ENCODE measurements at places on chromosomes 7 and 10. TPM values are rescaled to one million over a fixed set of nuclear protein-coding genes. Genes with fewer than 3 reads are reported as not detected.
A peak's percentile ranks its signal among the peaks of the same experiment; 100 is the strongest.

GRCh38 chr10:126568809-126569385, 101.6 kb downstream of the C10orf90 start:
- DNase-seq: no peak

GRCh38 chr7:121544726-121545125, 148.6 kb upstream of the FAM3C start:
- no peak for DNase-seq

GRCh38 chr7:27739301-27739908, 557 bp upstream of the TAX1BP1 start:
- no peak for DNase-seq

TWIST1 gene
- total RNA-seq: 16.3 TPM

VWA2 gene
- total RNA-seq: 0.52 TPM

DNA sequence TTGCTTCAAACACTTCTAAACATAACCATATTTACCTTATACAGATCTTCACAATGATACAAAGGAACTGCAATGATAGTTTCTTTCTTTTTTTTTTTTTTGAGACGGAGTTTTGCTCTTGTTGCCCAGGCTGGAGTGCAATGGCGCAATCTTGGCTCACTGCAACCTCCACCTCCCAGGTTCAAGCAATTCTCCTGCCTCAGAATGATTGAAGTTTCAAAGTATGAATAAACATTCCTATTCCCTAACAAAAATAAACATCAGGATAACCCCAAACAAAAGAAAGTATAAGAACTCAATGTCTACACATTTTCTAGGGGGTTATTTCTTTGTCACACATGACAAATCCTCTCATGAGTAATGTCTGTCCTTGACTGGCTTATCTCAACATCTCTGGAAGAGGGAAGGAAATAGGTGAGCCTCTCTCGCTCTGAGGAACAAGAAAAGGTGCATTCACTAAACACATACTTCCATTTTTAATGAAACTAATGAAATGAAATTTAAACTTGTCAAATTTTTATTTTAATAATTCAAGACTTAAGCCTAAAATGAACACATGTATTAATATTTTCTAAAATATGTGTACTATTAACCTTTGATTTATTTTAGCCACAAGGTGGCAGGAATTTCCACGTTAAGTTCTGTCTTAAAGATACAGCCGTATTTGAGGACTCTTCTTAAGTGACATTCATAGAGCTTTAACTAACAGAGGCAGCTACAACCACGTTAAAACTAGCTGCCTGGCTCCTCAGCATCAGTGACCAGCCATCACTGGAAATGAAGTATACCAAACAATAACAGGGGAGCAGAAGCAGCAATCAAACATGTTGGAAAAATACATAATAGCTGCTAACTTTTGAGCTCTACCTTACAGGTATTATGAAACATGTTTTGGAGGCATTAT, 58.3 kb downstream of the MALSU1 start:
- DNase-seq: no peak

DNA sequence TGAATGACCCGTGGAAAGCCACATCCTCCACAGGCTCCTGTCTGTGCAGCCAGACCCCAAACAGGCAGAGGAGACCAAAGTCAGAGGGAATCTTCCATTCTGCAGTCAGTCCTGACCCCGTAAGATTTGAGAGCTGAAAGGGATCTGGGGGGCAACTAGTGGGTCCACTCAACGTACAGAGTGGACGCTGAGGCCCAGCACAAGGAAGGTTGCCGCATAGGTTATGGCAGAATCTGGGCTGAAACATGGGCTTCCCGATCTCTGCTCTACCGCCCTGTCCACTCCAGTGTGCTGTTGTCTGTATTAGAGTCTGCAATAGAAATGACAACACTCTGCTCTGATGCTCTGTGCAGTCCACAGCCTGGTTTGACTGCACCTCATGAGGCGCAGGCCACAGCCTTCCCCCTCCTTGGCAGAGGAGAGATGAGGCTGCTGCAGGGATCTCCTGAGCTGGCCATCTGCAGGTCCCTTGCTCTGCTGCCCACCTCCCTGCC, 7.9 kb upstream of the ZNF22 start:
- DNase-seq: peak; percentile 68

Measured in esophagus muscularis mucosa (tissue), 4 donors.